ENCODE measurements at places on chromosomes 1 and 21. TPM values are rescaled to one million over a fixed set of nuclear protein-coding genes. Genes with fewer than 3 reads are reported as not detected.

DNA sequence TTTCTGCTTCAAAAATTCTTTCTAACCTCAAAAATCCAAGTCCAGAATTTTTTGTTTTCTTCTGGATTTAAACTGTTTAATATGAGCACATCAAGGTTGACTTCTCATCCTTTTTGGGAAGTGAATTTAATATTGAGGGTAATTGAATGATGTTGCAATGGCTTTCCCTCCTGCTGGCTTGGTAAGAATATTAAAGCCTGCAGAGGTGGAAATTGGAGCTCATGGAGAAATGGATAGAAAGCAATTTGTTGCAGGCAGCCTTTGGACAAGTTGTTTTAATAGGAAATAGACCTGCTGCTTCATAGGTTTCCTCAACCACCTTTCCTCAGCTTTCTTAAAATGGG is 124.7 kb downstream of the SYT2 start:
- DNase-seq = no peak

- no peak for DNase-seq
These were observed 12.7 kb downstream of the SSU72 start for GRCh38 chr1:1561801-1562470.

DNA sequence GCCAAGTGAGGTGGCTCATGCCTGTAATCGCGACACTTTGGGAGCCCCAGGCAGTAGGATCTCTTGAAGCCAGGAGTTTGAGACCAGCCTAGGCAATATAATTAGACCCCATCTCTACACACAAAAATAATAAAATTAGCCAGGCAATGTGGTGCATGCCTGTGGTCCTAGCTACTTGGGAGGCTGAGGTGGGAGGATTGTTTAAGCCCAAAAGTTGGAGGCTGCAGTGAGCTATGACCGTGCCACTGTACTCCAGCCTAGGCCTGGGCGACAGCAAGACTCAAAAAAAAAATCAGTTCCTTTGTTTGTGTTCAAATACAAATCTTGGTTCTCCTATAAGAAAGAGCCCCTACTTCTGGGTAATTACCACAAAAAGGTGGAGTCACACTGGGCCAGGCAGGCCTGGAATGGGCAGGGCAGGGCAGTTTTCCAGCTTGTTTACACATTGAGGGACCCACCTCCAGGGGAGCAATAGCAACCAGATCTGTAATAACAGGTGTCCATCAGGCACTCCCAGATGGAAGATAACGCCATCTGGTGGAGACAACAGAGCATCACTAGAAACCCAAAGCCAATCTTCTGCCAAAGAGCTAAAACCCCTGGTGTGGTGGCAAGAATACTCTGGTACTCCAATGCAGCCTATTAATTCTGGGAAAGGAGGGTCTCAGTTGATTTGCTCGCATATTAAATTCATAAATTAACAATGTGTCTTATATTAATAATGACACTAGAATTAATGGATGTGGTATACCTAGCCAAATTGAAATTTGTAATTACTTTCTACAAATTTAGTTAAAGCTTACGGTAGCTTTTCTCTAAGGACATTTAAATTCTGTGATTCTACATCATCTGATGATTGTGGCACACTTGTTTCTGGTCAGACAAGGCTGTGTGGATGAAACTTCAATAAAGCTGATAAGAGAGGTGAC is 13.2 kb downstream of the PPP1R15B start:
- peak; percentile 64 for DNase-seq

DNA sequence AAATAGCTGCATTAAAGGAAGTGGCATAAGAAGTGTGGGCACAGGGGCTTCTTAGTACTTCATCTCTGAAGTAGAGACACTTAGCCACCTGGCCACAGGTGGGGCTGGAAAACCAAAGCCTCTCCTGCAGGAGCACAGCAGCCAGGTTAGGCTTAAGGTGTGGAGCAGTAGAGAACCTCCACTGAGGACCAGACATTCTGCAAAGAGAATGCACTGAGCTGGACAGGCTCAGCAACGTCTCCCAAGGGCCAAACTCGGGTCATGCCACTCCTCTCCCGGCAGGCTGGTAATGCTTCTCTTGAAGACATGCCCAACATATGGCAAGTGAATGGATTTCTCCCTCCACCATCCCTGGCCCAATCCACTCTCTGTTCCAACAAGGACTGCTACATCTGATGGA is 33.0 kb upstream of the LRRC38 start:
- DNase-seq = no peak

DNA sequence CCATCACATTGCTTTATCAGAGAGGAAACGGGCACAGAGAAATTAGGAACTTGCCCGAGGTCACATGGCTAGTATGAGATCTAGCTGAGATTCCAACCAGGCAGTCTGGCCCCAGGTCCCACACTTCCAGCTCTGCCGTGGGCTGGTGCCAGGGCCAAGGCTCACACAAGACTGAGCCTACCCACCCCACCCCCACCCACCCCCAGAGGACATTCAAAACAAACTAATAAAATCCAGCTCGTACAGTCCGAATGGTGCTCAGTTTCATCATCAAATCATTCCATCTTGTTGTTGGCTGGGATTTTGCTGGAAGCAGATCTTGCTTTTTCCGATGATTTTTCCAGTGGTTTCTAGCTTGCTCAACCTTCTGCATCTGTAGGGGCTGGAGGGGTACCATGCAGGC is 27.9 kb downstream of the MATN1 start:
- DNase-seq = peak; percentile 81

DNA sequence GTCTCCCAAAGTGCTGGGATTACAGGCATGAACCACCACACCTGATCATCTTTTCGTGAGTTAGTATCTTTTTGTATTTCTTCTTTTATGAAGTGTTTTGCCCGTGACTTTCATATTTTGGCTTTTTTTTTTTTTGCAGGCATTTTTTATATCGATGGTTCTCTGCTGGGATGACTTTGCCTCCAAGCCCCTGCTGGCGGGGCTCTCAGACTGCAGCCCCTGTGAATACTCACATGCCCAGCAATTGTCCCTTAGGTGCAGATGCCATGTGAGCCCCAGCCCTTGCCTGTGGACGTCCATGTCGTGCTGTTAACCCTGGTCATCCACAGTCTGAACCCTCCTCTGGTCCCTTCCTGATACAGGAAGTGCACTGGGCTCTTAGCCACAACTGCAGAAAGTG is 21.7 kb downstream of the CRYAA start:
- DNase-seq = no peak

DNA sequence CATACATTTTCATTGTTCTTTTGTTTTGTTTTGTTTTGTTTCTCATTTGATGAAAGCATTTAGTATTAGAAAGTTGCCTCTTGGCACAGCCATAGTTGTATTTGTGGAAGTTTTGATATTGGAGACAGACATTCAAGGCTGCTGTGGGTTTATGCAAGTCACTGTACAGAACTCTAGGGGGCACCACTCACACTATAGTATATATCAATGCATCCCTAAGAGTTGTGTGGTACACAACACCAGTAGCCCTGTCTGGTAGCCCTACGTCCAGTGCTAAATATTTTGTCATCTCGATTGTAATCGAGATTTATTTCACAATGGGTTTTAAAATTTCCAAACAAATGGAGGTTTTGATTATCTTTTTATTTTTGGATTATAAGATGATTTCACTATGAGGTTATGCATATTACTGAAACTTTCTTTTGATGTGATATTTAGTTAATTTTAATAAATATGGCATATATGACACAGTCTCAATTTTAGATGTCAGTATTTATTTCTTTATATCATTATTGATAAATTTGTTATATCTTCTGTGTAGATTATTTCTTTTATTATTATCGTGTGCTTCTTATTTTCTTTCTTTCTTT is 112.2 kb downstream of the NR5A2 start:
- no peak for DNase-seq

DNA sequence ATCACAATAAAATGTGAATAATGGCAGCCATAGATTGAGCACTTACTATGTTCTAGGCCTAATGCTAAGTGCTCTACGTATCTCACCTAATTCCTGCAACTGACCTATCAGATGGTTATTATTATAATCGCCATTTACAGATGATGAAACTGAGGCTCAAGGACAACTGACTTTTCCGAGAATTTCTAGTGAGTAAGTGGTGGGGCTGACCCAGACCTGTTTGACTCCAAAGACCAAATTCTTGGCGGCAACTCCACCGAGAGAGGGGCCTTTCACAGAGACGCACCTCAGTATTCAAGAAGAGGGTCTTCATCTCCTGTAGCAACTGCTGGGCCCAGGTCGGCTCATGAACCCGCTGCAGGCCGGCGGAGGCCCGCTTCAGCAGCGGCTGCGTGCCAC is 573 bp downstream of the TMEM234 start:
- DNase-seq = no peak

DNA sequence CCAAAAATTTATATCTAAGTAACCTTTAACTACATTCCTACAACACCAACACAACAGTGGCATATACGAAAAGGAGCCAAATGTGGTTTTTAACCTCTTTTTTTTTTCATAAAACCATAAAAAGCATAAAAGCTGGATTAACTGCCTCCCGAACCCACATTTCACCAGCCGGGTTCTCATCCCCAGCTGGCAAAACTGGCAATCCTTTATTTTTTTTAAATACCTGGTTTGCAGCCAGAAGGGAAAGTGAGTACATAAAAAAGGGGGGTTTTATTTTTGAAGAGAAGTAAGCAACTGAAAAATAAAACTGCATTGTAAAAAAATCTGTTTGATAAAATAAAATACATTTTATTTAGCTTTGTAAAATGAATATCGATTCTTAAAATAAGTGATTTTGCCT is 295.4 kb downstream of the AKT3 start:
- DNase-seq = no peak

NFYC gene
- 70.6 TPM for total RNA-seq

IFI44 gene
- 13.3 TPM for total RNA-seq

DSCAM gene
- not detected for total RNA-seq

CHODL gene
- 0.45 TPM for total RNA-seq

CHRM3 gene
- 0.51 TPM for total RNA-seq
